Progenitor cell of endocrine pancreas (in vitro differentiated cells): ENCODE measurements at places on chromosomes 11 and 22.

DNA sequence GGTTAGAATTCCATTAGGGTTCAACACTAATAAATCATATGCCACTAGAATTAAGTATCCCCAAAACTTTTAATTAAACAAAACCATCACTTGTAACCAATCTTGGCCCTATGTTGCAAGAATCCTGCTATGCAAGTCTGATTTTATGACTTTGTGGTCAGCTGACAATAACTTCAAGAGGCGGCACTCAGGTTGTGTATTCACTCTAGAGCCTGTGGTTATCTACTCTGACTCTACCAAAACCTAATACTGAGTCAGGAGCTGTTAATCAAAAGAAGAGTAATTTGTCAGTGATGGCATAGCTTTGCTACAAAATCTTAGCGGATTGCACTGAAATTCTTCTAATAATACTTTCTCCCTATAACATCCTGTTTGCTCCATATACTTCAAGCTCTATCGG, 253.7 kb downstream of the AASDHPPT start:
- no peak for DNase-seq

GRCh38 chr11:126229858-126230540, 18.4 kb downstream of the FAM118B start:
- DNase-seq, result no peak

GRCh38 chr11:124090996-124091395, 24.3 kb upstream of the VWA5A start:
- DNase-seq, result no peak

DNA sequence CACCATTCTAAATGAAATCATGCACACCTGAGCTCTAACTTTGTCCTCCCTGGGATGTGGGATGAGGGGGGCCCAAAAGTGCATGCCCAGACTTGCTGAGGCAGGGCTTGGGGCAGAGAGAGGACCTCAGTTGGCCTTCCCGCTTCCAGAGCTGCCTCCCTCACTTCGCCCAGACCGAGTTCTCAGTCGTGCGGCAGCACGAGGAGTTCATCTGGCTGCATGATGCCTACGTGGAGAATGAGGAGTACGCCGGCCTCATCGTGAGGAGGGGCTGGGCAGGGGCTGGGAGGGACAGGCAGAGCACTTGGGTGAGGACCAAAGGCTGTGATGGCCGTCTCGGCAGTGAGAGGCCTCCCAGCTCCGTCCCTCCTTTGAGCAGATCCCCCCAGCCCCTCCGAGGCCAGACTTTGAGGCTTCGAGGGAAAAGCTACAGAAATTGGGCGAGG, 8.2 kb downstream of the CFL1 start:
- DNase-seq, result no peak

- DNase-seq, result no peak
Observed at GRCh38 chr22:31841078-31841827, 87.4 kb downstream of the DEPDC5 start.

DNA sequence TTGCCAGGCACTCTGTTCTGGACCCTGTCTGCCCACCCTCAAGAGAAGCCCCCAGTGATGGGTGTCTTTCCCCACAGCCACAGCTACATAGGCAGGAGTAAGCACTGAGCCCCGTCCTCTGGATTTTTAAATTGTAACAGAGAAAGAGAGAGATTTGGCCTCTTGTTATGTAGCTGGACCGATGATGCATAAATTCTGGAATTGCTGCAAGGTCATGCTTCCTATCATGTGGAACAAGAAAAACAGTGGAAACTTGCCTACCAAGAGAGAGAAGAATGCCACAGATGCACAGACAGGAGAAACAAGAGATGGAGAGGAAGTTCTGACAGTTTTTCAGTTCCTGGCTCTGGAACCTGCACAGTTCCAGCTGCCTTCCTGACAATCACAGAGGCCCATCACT, 150.2 kb downstream of the ETS1 start:
- no peak for DNase-seq

- no peak for DNase-seq
Observed at GRCh38 chr22:22038178-22038880, 55.7 kb upstream of the TOP3B start.
